ENCODE measurements at places on chromosomes 3 and 15. TPM values are rescaled to one million over a fixed set of nuclear protein-coding genes. Genes with fewer than 3 reads are reported as not detected.

Gene RAMAC
- 23.6 TPM for total RNA-seq

- H3K4me3 ChIP-seq = no peak overlapping the region
- H3K4me1 ChIP-seq = peaks cover 25% of the 10 kb centered on the region
- DNase-seq = no peak
Observed at GRCh38 chr3:42071904-42072812, 19.0 kb upstream of the TRAK1 start.

- peaks cover 39% of the 10 kb centered on the region for H3K36me3 ChIP-seq
- H3K4me1 ChIP-seq = no peaks in the 10 kb centered on the region
- H3K27me3 ChIP-seq = no peaks in the 10 kb centered on the region
- no peak for DNase-seq
- no peak overlapping the region for H3K4me3 ChIP-seq
Observed at GRCh38 chr15:64961013-64961412, 28.7 kb downstream of the SPG21 start.

Gene TP63
- 1.0 TPM for total RNA-seq

Gene ACKR4
- not detected for total RNA-seq

GRCh38 chr3:45976191-45977091 is 19.2 kb downstream of the FYCO1 start:
- H3K4me1 ChIP-seq = no peaks in the 10 kb centered on the region
- peaks cover 20% of the 10 kb centered on the region for H3K36me3 ChIP-seq
- no peak overlapping the region for H3K4me3 ChIP-seq
- DNase-seq = no peak

- H3K4me1 ChIP-seq = peaks cover 5% of the 10 kb centered on the region
- no peak overlapping the region for H3K27ac ChIP-seq
- H3K27me3 ChIP-seq = peaks cover 1% of the 10 kb centered on the region
- no peaks in the 10 kb centered on the region for H3K36me3 ChIP-seq
- H3K4me3 ChIP-seq = no peak overlapping the region
- DNase-seq = no peak
Observed at GRCh38 chr3:153003862-153004261, 158.2 kb upstream of the RAP2B start.

Gene XCR1
- not detected for total RNA-seq

- no peak overlapping the region for H3K4me3 ChIP-seq
- H3K27ac ChIP-seq = no peak overlapping the region
- DNase-seq = no peak
- no peaks in the 10 kb centered on the region for H3K36me3 ChIP-seq
- no peaks in the 10 kb centered on the region for H3K4me1 ChIP-seq
Observed at GRCh38 chr15:49573421-49573820, 47.2 kb downstream of the FAM227B start.

Gene SLC7A14
- 2.5 TPM for total RNA-seq

- no peak overlapping the region for H3K27ac ChIP-seq
- no peak overlapping the region for H3K4me3 ChIP-seq
- no peaks in the 10 kb centered on the region for H3K36me3 ChIP-seq
- H3K27me3 ChIP-seq = peaks cover 8% of the 10 kb centered on the region
Observed at GRCh38 chr3:149662240-149662887, 4.5 kb upstream of the WWTR1 start.

GRCh38 chr3:107660306-107660976 is 137.7 kb downstream of the BBX start:
- no peaks in the 10 kb centered on the region for H3K36me3 ChIP-seq
- no peak overlapping the region for H3K27ac ChIP-seq
- no peak overlapping the region for H3K4me3 ChIP-seq
- DNase-seq = no peak
- H3K4me1 ChIP-seq = peaks cover 20% of the 10 kb centered on the region
- H3K27me3 ChIP-seq = no peaks in the 10 kb centered on the region

Gene PPP4R2
- total RNA-seq = 100.0 TPM

GRCh38 chr3:66796343-66796742 is 201.8 kb upstream of the KBTBD8 start:
- H3K27ac ChIP-seq = no peak overlapping the region
- no peak for DNase-seq
- no peak overlapping the region for H3K4me3 ChIP-seq

Gene GP9
- total RNA-seq = 1.5 TPM

Gene VPS33B
- total RNA-seq = 16.0 TPM

DNA sequence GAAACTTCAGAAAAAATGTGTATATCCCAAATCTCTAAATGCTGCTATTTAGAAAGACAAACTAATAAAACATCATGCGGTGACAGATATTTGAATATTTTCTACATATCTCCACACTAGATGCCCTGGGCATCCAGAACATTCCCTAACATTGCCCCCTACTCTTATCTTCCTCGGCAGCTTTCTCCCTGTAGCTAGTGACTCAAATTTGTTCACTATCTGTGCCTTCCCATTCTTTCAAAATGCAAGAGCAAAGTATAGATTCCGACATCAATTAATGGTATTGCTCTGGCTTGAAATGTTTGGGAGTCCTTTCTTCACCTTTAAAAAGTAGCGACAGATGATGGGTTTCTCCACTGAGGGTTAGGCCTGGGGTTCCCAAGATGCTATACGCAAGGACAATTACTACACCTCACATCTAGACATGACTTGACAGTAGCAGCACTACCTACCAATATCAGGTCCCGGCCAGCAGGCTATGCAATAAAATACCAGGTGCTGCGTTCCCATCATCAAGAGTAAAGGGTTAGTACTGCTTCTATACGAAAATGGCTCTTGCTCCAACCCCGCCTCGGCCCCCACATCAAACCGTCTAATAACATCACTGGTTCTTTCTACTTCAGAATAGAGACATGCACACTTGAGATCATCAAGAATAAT is 631 bp downstream of the UBR1 start:
- peaks cover 10% of the 10 kb centered on the region for H3K36me3 ChIP-seq
- H3K4me3 ChIP-seq = peak overlapping the region; percentile 91
- peaks cover 15% of the 10 kb centered on the region for H3K4me1 ChIP-seq
- H3K27me3 ChIP-seq = no peaks in the 10 kb centered on the region
- H3K27ac ChIP-seq = peak overlapping the region; percentile 97
- peak; percentile 8 for DNase-seq

- no peak overlapping the region for H3K4me3 ChIP-seq
- H3K27me3 ChIP-seq = peaks cover 6% of the 10 kb centered on the region
- H3K36me3 ChIP-seq = no peaks in the 10 kb centered on the region
Observed at GRCh38 chr15:86001200-86001599, 78.5 kb upstream of the AGBL1 start.

- no peaks in the 10 kb centered on the region for H3K4me1 ChIP-seq
- no peaks in the 10 kb centered on the region for H3K36me3 ChIP-seq
- H3K4me3 ChIP-seq = no peak overlapping the region
- no peak overlapping the region for H3K27ac ChIP-seq
Observed at GRCh38 chr3:128196647-128197046, 43.4 kb downstream of the EEFSEC start.

Gene DZIP1L
- 7.7 TPM for total RNA-seq

GRCh38 chr15:56598991-56599390 is 134.1 kb upstream of the MNS1 start:
- no peak overlapping the region for H3K27ac ChIP-seq
- peaks cover 9% of the 10 kb centered on the region for H3K36me3 ChIP-seq
- DNase-seq = no peak
- H3K27me3 ChIP-seq = no peaks in the 10 kb centered on the region
- no peak overlapping the region for H3K4me3 ChIP-seq
- H3K4me1 ChIP-seq = no peaks in the 10 kb centered on the region

Gene CBLB
- 62.0 TPM for total RNA-seq

Gene CLDN16
- not detected for total RNA-seq

Gene PLXNA1
- 31.8 TPM for total RNA-seq

DNA sequence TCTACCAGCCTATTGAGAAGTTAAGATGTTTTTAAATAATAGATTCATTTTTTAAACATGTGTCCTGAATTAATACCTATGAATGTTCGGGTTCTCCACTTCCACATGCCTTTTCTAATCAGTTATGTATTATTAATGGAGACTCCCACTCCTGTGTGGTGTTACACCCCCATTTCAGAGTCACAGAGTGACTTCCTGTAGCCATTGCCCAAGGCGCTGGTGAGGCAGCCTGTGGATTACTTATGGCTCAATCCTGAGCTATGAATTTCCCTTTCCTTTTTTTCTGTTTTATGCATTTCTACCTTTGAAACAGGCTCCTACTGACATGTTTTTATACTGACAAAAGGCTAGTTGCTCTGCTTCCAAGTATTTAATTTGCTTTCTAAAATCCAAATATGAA is 162.3 kb downstream of the GABRG3 start:
- no peaks in the 10 kb centered on the region for H3K4me1 ChIP-seq
- H3K4me3 ChIP-seq = no peak overlapping the region
- DNase-seq = no peak
- no peaks in the 10 kb centered on the region for H3K27me3 ChIP-seq
- H3K27ac ChIP-seq = no peak overlapping the region

Gene SCAANT1
- not detected for total RNA-seq

DNA sequence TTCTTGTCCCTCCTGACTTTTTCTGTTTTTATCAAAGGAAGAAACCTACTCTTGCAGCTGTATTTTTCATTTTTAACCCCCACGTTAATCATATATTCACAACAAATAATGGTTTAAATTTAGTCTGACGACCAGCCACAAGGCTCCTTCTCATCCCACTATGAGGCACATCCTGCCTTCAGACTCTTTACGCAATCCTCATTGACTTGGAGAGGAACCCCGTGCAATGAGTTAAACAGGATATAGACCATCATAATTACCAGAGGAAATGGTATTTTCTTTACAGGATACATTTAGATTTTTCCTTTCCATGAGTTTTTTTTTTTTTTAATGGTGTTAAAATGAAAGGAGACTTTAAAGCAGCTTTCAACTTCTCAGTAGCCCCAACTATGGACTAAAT is 68.5 kb downstream of the WWTR1 start:
- H3K4me3 ChIP-seq = no peak overlapping the region
- no peak for DNase-seq
- peaks cover 59% of the 10 kb centered on the region for H3K4me1 ChIP-seq
- peaks cover 5% of the 10 kb centered on the region for H3K36me3 ChIP-seq

- H3K27ac ChIP-seq = no peak overlapping the region
- no peaks in the 10 kb centered on the region for H3K36me3 ChIP-seq
- DNase-seq = no peak
- no peaks in the 10 kb centered on the region for H3K4me1 ChIP-seq
- H3K27me3 ChIP-seq = no peaks in the 10 kb centered on the region
- no peak overlapping the region for H3K4me3 ChIP-seq
Observed at GRCh38 chr15:91665212-91665611, 188.3 kb upstream of the SLCO3A1 start.

- H3K27me3 ChIP-seq = no peaks in the 10 kb centered on the region
- no peak overlapping the region for H3K27ac ChIP-seq
- H3K4me1 ChIP-seq = no peaks in the 10 kb centered on the region
- no peak for DNase-seq
Observed at GRCh38 chr15:52511084-52511483, 17.6 kb downstream of the MYO5A start.

Gene GMNC
- total RNA-seq = not detected

DNA sequence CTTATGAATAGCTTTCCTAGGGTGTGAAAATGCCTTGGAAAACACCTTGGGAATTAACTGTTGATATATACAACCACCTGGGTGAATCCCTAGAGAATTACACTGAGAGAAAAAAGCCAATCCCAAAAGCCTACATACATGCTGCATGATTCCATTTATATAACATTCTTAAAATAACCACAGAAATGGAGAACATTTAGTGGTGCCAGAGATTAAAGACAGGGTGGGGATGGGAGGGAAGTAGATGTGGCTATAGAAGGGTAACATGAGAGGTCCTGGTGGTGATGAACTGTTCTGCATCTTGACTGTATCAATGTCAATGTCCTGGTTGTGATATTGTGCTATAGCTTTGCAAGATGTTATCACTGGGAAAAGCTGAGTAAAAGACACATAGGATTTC is 291.0 kb downstream of the CLSTN2 start:
- peaks cover 4% of the 10 kb centered on the region for H3K4me1 ChIP-seq
- H3K27me3 ChIP-seq = no peaks in the 10 kb centered on the region
- H3K27ac ChIP-seq = no peak overlapping the region
- no peaks in the 10 kb centered on the region for H3K36me3 ChIP-seq
- DNase-seq = no peak

DNA sequence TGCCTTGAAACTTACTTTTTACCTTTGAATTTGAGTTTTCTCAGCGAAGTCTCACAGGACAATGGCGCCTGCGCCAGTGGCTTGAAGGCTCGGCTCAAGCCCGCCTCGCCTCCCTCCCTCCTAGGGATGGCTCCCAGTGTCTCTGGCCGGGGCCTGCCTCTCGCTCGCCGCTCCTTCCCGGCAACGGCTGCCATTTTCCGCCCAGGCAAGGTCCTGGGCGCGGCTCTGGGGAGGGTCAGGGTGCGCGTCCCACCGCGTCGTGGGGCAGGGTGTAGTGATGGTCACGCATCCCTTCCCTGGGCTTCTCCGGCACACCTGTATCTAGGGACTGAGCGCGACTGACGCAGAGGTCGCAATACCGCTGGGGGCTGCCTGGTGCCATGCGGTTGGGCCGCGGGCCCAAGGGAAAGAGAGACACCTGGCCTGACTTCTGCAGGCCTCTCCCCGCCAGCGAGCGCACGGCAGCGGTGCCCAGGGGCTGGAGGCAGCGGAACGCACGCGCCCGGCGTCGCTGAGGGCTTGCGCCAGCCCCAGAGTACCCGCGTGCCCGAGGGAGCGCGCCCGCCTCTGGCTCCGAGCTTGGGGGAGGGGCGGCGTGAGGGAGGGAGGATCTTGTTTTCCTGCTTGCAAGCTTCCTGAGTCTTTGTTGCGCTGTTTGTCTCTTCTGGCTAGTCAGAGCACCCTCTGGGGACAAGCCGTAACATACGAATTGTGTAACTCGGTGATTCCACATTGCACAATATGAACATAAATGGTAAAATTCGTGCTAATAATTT is 20.7 kb upstream of the FEM1B start:
- H3K27ac ChIP-seq = no peak overlapping the region
- DNase-seq = peak; percentile 93
- peak overlapping the region; percentile 78 for H3K4me3 ChIP-seq
- H3K36me3 ChIP-seq = no peaks in the 10 kb centered on the region

Gene ILDR1
- total RNA-seq = not detected

GRCh38 chr3:10333349-10333650 is 12.4 kb upstream of the SEC13 start:
- peaks cover 6% of the 10 kb centered on the region for H3K27me3 ChIP-seq
- DNase-seq = no peak
- peaks cover 4% of the 10 kb centered on the region for H3K36me3 ChIP-seq
- H3K4me3 ChIP-seq = no peak overlapping the region
- H3K27ac ChIP-seq = no peak overlapping the region

GRCh38 chr15:58980351-58980939 is 7.0 kb upstream of the RNF111 start:
- H3K4me1 ChIP-seq = no peaks in the 10 kb centered on the region
- H3K4me3 ChIP-seq = no peak overlapping the region
- no peak for DNase-seq
- H3K27me3 ChIP-seq = no peaks in the 10 kb centered on the region
- no peaks in the 10 kb centered on the region for H3K36me3 ChIP-seq

DNA sequence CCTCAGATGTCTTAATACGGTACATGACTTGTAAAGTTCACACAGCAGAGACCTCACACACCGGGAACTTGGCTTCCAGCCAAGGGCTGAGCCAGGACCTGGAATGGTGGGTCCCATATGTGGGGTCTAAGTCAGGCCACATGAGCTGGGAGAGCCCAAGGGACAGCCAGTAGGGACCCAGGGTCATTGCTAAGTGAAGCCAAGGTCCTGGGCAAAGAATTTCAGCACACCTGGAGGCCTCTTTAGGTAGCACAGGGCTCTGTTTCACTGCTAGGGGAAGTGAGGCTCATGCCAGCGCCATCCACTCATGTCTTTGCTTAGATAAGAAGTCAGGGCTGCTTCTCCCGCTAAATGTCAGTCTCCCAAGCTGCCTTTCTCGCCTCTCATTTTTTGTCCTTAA is 116.6 kb upstream of the TLE3 start:
- H3K27me3 ChIP-seq = peaks cover 3% of the 10 kb centered on the region
- peaks cover 7% of the 10 kb centered on the region for H3K4me1 ChIP-seq
- H3K27ac ChIP-seq = no peak overlapping the region
- no peak overlapping the region for H3K4me3 ChIP-seq
- DNase-seq = no peak
- no peaks in the 10 kb centered on the region for H3K36me3 ChIP-seq

All from endothelial cell (in vitro differentiated cells).